Esophagus muscularis mucosa (tissue), 4 donors: ENCODE measurements at places on chromosomes 2 and 18. TPM values are rescaled to one million over a fixed set of nuclear protein-coding genes. Genes with fewer than 3 reads are reported as not detected.

DNA sequence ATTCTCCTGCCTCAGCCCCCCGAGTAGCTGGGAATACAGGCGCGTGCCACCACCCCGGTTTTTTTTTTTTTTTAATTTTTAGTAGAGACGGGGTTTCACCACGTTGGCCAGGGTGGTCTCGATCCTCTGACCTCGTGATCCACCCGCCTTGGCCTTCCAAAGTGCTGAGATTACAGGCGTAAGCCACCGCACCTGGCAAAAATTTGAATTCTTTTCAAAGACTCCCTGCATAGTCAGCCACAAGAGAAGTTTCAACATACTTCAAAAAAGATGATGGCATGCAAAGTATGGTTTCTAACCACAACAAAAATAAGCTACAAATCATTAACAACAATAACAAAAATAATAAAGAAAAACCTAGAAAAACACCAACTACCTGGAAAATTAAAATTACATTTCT lies 22.0 kb downstream of the HYCC2 start:
- no peak for DNase-seq

The RUFY4 gene
- not detected for total RNA-seq

GRCh38 chr2:36797324-36798070 lies 101.0 kb downstream of the VIT start:
- no peak for DNase-seq

The REG3A gene
- total RNA-seq = not detected

GRCh38 chr2:112923967-112924338 lies 13.0 kb downstream of the IL37 start:
- no peak for DNase-seq

DNA sequence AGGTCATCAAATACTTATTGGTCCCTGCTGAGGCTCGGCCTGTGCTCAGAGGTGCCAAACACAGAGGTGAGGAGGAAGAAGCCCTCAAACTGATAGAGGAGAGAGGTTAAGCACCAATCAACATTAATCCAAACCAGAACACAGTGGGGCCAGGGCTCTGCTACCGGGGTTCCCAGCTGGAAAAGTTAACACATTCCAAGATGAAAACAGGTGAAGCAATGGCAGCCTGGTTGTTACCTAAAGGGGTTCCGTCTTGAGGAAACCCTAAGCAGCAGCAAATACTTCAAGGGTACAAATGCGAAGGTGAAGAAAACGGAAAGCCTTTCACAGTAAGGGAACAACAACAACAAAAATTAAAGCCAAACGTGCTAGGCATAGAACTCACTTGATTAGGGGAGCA lies 5.4 kb downstream of the TGFA start:
- DNase-seq = peak; percentile 68

The MYCN gene
- total RNA-seq = 0.97 TPM

DNA sequence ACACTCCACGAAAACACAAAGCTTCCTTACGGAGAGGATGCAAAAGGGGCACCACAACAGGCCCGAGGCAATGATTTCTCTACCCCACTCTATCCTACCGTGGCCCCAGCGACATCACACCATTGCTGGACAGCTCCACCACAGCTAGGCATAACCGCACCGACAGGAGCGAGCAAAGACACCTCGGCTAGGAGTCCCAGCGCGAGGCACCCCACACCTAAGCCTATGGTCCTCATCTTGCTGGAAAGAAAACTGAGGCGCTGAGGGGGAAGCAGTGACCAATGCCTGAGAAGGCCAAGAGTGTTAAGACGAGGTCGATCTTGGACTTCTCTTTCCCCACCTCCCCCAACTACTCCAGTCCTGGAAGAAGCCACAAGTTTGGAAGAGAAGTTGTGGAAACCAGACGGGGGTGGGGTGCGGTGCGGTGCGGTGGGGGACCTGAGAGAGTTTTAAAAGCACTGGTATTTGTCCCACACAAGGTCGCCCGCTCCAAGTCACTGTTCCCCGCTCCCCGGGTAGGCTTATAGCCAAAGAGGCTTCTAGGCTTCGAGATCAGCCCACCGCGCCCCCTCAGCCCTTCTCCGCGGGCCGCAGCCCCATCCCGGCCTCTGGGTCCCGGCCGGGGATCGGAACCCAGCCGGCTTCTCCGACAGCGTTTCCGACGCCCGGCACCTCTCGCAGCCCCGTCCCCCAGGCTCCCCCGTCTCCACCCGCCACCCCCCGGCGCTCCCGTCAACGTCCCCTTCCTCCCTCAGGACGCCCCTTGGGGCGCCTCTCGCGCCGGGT lies 766 bp downstream of the PDE6D start:
- no peak for DNase-seq

The CYS1 gene
- total RNA-seq = 47.6 TPM

- no peak for DNase-seq
Observed at GRCh38 chr2:85503851-85504777, 34.9 kb upstream of the MAT2A start.

The CNPPD1 gene
- 41.9 TPM for total RNA-seq

DNA sequence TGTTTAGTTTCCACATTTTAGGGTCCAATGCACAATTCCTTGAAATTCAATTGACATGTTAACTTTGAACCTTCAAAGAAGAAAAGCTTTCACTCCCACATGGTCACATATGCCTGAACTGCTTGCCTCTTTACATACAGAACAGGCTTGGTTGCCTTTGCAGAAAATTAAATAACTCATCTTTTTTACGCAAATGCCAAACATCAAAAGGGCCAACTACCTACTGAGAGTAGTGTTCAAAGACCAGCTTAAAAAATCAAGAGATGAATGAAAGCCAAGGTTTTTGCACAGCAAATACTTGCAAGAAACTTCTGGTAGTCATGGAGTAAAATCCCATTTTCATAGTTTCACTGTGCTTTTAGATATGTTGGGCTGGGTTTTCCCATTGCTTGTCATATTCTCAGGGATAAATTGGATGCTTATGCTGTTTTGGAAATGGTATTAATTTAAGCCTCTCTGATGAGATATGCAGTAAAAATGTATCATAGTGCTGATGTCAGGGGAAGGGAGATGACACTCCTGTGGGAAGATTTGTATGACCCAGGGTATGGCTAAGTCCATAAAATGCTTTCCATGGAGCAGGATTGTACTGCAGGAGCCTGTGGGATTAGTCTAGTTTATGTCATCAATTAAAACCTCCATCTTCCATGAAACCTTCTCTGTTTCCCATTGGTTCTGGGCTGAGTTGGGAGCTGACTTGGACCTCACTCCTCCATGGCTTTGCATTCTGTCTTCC lies 60.6 kb upstream of the DARS1 start:
- no peak for DNase-seq

The APOB gene
- total RNA-seq = 0.83 TPM
